Activated CD4-positive, alpha-beta T cell treated with anti-CD3 and anti-CD28 coated beads, Interleukin-2, Interleukin-6, amounts not matched to agents 100 ng/mL and 50 ng/mL, durations not matched to agents 16 hours and 8 hours (primary cell): ENCODE measurements at places on chromosomes 2 and 18.

DNA sequence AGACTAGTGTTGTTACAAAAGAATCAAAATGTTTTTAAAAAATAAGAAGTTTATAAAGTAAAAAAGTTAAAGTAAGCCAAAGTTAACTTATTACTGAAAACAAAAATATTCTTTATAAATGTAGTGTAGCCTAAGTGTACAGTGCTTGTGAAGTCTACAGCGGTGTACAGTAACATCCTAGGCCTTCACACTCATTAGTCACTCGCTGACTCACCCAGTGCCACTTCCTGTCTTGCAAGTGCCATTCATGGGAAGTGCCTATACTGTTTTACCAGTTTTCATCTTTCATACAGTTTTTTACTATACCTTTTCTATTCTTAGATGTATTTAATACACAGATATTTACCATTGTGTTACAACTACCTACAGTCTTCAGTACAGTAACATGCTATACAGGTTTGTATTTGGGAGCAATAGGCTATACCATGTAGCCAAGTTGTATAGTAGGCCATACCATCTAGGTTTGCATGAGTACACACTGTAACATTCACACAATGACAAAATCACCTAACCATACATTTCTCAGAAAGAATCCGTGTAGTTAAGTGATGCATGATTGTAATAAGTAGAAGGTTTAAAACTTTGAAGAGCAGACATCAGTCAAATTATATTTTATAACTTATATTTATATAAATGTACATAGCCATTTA, 13.4 kb downstream of the SERPINB7 start:
- peak; percentile 78 for DNase-seq

DNA sequence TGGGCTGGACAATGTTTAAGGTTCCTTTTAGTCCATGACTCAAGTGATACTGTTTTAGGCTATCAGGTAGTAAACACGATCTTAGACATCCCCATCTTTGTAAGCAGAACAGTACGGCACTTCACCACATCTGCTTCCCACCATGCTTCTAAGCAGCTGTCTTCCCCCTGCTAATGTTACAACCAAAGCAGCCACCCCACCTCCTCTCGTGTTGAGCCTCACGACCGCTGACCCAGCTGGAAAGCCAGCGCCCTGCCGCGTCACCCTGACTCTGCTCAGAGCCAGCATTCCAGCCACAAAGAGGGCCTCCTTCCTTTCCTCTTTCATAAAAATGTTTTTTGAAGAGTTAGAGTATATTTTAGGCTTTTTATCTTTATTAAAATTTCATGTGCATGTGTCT, 9.4 kb downstream of the MTERF4 start:
- no peak for DNase-seq

DNA sequence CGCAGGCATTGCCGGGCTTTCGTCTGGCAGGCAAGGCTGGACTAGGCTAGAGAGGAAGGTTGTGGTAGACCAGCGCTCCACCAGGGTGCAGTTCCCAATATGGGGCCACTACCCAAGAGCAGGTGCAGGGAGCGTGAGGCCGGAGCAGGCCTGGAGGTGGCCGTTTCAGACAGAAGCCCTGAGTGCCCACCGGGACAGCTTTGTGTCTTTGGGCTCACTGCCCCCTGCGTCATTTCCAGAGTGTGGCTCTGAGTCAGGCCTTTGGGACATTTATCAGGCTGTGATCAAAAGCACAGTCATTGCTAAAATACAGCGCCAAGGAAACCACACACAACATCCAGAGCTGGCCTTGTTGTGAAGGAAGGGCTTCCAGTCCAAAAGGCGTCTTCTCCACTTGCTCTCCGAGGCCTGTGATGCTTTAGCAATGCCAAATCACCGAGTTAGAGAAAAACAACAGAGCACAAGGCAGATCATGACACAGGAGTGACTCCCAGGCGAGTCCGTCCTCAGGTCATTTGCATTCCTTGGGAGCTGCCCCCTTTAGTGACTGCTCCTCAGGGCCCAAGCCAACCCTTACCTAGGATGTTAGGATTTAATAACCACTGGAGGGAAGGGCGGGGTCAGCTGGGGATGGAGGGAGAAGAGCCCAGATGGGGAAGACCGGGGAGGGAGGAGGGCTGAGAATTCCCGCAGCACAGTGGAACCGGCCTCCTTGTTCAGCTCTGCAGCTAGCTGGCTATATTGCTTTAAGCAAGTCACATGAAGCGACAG, 42.3 kb downstream of the RFX8 start:
- DNase-seq: peak; percentile 32

GRCh38 chr18:8571399-8571798, 37.8 kb upstream of the RAB12 start:
- DNase-seq: no peak

DNA sequence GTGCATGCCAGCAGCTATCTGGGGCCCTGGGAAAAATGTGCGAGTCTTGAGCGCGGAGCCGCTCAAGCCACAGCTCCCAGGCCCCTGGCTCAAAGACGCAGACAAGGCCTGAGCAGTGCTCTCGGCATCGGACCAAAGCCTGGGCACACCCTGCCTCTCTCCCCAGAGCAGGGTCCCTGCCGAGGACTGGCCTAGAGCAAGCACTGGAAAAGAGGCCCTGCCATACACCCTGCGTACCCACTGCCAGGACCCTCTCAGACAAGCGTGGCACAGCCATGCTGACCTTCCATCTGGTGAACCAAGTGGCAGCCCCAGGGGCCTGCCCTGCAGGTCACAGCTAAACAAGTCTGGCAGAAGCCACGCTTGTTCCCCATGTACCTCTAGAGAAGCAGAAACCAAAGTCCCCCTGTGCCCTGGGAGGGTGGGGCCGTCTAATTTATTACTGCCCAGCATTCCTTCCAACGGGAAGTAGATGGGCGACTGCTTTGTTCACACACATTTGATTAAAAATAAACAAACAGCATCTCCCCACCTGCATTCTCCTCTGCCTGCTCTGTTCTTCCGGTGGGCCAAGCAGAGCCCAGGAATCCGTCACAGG, 14.0 kb downstream of the STK25 start:
- no peak for DNase-seq

- no peak for DNase-seq
Measured at GRCh38 chr2:35803126-35803525, 552.5 kb upstream of the CRIM1 start.

DNA sequence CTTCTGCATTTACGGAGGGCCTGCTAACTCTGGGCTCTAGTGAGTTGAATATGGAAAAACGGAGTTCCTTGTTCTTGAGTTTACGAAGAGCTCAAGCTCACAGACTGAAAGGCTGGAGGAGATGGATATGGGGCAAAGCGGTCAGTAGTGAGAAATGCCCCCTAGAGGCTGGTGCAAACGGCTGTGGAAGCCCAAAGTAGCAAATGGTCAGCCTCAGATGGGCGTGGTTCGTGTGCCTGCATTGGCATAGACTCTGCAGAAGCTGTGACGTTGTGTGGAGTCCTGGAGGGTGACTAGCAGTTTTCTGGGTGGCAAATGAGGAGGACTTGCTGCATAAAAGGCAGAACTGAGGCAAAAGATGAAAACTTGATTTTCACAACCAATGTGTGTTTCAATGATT, 93.6 kb upstream of the TWIST2 start:
- no peak for DNase-seq

DNA sequence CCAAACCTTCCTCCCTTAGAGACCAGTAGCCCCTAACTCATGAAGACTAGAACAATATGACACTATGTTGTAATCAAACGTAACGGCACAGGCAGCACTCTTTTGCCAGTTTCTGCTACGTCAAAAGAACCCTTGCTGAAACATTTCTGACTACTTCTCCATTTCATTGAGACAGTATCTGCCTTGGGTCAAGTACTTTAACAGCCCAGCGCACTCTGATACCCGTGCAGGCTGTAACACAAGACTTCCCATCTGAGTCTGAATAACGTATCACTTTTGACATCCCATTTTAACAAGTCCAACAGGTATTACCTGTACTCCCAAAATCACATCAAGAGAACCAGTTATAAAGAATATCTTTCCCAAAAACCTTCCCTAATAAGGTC, 38.4 kb downstream of the TBC1D8 start:
- DNase-seq: no peak

DNA sequence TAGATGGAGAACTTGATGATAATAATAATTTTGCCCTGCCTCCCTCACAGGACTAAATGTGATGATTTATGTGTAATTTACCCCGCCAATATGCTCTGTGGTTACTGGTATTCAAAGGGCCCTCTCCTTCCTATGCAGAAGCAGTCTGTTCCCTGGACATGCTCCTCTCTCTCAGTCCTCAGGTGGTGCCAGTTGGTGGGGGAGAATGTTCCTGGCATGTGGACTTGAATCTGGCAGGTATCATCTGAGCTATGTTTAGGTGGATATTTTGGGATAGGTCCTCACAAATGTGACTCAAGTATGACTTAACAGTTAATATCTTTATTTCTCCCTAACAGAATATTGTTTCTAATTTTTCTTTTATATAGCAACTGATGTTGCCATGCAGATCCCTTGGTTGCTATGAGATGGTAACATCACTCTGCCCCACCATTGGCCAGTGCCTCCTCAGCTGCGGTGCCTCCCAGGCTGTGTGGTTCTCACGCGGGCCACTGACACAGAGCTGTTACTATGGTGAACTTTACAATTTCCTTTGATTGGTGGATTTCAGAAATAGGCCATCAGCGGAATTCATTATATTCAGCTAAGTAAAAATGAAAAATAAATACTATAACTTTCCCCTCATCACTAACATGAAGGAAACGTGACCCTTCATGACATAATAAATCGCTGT, 106.7 kb upstream of the PELI1 start:
- DNase-seq: no peak

DNA sequence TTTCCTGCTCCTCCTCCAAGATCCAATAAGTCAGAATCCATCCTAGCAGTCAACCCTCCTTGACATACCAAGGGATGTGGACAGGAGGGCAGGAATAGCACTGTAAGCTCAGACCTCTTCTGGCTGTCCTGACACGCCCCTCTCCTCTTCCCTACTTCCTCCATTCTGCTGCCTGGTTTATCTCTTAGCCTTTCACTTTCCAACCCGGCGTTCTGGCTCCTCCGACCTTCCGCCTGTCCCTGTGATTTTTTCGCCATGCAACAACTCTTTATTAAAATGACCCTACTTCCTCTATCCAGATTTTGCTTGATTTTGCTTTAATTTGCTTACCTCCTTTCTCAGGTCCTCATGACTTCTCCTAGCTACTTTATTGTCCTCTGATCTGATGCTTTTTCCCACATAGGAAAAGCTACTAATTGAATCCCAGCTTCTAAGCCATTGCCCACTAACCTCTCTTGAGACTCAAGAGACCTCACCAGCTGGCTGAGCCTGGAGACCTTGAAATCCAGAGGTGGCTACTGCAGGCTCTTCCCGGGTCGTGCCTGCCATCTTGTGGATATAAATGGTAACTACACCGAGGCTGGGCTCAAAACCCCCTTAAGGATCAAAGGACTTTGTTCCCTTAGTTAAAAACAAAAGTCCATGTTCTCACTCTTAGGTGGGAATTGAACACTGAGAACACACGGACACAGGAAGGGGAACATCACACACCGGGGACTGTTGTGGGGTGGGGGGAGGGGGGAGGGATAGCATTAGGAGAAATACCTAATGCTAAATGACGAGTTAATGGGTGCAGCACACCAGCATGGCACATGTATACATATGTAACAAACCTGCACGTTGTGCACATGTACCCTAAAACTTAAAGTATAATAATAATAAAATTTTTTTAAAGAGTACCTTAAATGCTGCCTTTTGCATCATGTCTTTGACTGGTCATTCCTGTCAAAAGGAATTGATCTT, 139.4 kb downstream of the AKAIN1 start:
- DNase-seq: peak; percentile 62

DNA sequence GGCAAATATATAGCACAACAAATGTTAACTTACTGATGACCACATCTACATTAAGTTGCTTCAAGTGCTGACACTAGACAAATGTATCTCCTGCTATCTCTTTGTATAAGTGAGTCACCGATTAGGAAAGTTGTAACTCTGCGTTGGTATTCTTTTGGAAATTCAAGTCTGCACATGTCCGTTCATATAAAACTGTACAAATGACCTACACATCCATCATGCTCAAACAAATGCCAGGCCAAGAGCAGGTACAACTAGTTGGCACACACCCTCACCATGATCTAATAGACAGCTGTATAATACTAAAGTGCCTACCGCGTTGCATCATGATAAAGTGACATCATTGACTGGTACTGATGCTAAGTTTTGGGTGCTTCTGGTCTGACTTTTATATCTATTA, 141.1 kb downstream of the RBMS1 start:
- DNase-seq: no peak

DNA sequence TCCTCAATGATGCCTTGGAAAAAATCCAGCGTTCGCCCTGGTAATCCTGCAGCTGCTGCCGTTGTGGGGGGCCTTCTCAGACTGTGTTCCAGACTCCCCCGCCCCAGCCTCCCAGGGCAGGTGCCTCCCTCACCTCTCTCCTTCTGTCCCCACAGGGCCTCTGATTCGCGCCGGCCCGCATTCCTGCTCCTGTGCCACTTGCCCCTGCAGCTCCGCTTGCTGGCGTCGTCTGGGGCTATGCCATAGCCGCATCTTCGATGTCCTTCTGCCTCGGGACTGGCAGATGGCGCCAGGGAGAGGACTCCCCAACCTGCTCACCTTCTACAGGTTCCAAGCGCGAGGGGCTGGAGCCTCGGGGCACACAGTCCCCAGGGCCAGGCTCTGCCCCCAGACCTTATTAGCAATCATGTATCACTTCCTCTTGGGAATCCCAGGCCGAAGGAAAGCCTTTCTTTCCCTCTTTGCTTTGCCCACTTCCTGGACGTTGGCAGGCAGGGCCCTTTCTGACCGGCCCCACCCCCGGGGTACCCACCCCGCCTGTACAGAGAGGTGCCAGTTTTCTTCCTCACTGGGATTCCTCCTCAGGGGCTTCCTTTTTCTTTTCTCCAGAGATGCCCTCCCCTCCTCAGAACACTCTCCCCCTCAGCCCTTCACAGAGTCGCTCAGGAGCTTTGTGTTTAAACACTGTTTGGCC, 4.4 kb downstream of the SPATA3 start:
- no peak for DNase-seq
